ENCODE measurements at places on chromosomes 13 and 19.

DNA sequence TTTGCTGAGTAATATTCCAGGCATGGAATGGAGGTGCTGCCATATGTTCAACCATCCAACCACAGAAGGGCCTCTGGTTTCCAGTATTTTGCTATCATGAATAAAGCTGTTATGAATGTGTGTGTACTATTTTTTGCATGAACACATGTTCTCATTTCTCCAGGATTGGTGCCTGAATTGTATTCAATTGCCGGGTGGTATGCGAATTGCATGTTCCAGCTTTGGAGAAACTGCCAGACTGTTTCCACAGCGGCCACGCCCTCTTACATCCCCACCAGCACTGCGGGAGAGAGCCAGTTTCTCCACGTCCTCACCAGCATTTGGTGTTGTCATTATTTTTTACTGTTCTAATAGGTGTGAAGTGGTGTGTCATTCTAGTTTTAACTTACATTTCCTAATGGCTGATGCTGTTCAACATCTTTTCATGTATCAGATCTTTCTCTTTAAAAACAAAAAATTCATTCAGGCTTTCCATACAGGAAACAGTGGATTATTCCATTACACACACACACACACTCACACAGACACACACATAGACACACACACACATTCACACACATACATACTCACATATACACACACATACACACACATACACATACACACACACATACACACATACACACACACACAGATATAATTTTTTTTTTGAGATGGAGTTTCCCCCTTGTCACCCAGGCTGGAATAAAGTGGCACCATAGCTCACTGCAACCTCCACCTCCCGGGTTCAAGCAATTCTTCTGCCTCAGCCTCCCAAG is 154.1 kb downstream of the PTPRS start:
- DNase-seq, result no peak

DNA sequence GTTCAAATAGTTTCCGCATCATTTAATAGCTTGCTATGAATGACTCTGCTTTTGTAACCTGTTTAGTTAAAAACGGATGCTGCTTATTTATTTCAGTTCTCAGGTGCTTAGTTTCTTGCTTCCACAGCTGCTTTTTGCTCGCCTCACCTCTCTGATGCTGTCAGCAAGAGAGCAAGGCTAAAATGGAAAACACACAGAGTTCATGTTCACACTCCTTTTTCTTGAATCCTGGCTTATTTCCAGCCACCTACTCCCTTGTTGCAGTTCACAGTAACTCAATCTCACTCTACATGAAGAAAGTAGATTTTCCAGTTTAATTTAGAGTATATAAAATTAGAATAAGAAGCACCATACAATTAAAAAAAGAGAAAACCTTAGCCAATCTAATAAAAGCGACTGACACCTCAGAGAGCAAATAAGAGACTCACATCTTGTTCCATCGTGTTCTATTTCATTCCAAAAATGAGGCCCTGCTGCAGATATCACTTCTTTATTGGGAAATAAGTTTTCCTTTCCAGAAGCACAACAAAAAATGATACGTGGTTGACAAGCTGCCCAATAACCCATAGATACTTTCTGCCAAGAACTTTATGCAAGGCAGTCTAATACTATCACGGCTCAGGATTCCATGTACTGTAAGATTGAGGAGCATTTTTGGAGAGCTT is 326.1 kb upstream of the SLITRK1 start:
- no peak for DNase-seq

DNA sequence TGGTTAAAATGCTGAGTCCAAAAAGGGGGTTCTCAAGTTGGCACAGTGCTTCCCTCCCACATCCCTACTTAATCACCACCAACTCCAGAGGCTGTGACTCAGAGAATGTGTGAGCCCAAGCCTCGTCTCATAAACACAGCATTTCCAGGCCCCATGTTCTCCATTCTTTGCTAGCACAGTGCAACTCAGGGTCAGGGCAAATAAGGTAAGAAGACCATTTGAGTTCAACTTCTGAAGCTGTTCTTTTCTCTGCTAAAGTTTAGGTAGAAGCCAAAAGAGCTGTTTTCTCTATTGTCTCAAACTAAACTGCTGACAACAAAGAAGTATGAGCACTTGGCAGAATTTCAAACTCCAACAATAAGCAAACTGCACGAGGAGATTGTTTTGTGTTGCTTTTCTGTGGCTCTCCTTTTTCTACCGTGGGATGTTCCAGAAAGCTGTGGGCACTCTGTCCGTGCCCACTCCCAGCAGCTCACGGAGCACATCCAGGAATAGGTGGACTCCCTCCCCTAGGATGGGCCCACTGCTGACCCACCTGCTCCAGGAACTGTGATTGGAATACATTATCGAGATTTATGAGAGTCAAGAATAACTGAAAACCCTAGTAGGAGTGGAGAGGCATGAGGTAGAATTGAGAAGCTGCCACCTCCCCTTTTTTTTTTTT is 494.3 kb downstream of the COG6 start:
- no peak for DNase-seq

- no peak for DNase-seq
Observed at GRCh38 chr13:43240278-43240677, 216.9 kb downstream of the DNAJC15 start.

GRCh38 chr13:111034811-111035210 is 80.3 kb upstream of the ARHGEF7 start:
- DNase-seq, result no peak

GRCh38 chr13:62653371-62653770 is 1237.7 kb upstream of the PCDH20 start:
- no peak for DNase-seq

DNA sequence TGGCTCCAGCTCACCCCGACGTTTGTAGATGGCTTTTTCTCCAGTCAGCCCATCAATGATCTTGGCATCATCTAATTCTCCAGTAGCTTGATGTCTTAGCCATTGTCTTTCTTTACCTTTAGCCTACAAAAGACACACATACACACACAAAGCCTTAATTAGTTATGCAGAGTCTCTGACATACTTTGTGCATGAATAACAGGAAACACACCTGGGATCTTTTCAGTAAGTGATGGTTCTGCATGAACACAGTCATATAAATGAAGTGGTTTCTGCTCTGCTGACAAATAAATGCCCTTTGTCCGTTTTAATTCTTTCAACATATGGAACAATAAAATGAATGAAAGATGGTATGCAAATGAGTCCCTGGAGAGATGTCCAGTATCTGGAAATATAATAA is 133.3 kb downstream of the RGCC start:
- no peak for DNase-seq

DNA sequence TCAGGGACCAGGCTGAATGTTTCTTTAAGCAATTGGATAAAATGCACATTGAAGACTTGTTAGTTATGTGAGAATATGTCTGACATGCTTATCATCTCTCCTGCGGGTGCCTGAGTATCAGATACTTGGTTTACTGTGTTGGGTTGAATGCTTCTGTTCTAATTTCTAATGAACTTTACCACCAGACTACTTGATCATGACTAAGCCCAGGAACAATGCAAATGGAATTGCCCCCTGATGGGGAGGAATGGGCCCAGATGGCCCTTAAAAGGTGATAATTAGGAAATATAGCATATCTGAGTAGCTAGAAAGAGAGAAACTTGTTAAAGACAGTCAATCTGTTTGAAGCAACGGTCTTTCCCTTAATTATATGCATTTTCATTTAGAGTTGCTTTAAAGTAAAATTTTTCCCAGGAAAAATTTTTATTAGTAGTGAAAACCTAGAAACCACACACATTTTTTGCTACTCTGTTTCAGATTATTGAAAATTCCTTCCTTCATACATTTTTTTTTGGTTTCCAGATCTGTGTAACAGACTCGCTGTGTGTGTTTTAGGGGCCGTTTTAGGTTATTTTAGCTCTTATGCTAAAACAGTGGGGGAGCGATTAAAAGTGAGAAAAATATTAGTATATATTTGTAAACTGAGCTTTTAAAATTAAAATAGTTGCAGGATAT is 186.6 kb downstream of the TM9SF2 start:
- no peak for DNase-seq

- DNase-seq, result no peak
Observed at GRCh38 chr13:75461314-75461713, 20.7 kb downstream of the TBC1D4 start.

- peak; percentile 43 for DNase-seq
Observed at GRCh38 chr19:1302533-1303239, 17.0 kb downstream of the EFNA2 start.

DNA sequence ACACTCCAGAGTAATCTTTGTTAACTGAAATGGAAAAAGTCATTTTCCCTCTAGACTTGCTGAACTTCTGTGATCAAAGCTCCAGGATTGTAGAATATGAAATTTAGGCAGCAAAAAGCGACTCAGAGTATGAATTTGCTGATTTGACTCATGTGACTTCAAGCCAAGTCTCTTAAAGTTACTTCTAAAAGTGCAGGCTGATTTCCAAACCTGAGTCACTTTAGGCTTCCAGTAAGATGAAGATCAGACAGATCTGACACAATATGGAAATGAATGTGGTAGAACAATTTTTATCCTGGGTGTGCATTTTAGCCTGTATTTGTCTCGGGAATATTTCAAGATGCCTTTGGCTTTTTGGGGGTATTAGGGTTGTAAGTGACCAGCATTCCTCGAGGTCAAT is 151.0 kb upstream of the TMTC4 start:
- DNase-seq, result no peak

- DNase-seq, result no peak
Observed at GRCh38 chr19:15935167-15935702, 906 bp upstream of the CYP4F11 start.

- DNase-seq, result no peak
Observed at GRCh38 chr13:25037057-25037813, 58.7 kb upstream of the PABPC3 start.

DNA sequence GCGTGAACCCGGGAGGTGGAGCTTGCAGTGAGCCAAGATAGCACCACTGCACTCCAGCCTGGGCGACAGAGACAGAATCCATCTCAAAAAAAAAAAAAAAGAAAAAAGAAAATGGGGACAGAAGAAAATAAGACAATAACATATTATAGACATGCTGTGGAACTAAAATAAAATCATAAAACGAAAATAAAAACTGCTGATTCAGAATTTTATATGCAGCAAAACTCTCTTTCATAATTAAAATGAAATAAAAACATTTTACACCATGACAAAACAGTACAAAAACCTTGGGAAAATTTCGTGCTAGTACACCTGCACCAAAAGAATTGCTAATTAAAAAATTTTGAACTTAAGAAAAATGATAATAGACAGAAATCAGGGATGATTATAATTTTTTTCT is 2245.1 kb downstream of the PCDH9 start:
- no peak for DNase-seq

DNA sequence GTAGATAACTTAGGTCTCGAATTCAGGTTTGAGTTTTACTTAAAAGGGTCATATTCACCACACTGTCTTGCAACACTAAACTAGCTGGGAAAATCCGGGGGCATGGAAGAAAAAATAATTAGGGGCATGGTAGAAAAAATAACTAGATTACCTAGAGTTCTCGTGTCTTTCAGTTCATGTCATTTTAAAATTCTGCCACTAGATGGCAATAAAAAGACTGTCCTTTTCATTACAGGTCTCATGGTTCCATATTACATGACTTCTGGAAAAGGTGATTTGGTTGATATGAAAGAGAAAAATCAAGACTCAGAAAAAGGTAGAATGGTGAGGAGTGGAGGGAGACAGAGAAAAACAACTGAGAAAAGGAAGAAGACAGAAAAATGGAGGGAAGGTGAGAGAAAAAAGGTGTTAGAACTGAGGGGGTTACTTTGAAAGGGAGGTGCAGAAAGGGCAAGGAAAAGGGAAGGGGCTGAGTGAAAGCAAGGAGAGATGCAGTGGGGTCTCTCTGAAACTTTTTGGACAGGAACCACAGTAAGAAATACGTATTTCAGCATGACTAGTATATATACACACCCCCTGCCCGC is 299.0 kb downstream of the KLF12 start:
- DNase-seq, result no peak

DNA sequence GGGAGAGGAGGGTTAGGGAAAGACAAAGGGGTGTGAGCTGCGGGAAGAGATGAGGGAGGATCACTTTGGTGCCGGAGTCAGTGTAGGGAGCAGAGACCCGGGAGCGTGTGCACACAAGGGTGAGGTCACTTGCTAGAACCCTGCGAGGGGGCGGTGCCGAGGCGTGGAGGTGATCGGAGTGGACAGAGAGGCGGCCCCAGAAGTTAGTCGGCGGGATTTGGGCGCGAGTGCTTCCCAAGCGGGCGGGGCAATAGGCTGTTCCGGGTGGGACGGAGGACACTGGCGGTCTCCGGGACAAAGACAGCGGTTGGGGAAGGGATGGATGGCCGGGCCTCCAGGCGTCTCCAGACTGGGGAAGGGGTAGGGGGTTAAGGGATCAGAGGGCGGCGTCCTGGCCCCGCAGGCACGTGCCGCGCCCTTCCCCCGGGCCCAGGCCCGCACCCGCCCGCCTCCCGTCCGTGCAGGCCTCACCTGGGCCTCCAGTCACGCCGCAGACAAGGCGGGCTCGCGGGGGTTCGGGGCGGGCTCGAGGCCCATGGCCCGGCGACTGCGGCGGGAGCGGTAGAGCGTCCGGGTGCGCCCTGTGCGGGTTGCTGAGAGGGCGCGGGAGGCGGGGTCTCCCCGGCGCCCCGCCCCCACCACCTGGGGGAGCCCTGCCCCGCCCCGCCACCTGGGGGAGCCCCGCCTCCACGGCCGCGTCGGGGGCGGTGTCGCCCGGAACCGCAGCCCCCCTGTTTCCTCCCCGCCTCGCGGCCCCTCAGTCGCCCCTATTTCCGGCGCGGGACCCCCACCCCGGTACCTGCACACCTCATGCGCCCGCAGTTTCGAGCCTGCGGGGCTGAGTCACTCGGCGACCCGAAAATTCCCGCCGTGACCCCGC is at the start of gene LPAR2:
Gene LPAR2, minus strand, starts transcription at position 600 of the 880 bp plus-strand sequence. CDS start 945 bp downstream, outside the sequence.
- DNase-seq, result no peak

GRCh38 chr13:33743438-33744368 is 74.2 kb upstream of the RFC3 start:
- DNase-seq, result no peak

DNA sequence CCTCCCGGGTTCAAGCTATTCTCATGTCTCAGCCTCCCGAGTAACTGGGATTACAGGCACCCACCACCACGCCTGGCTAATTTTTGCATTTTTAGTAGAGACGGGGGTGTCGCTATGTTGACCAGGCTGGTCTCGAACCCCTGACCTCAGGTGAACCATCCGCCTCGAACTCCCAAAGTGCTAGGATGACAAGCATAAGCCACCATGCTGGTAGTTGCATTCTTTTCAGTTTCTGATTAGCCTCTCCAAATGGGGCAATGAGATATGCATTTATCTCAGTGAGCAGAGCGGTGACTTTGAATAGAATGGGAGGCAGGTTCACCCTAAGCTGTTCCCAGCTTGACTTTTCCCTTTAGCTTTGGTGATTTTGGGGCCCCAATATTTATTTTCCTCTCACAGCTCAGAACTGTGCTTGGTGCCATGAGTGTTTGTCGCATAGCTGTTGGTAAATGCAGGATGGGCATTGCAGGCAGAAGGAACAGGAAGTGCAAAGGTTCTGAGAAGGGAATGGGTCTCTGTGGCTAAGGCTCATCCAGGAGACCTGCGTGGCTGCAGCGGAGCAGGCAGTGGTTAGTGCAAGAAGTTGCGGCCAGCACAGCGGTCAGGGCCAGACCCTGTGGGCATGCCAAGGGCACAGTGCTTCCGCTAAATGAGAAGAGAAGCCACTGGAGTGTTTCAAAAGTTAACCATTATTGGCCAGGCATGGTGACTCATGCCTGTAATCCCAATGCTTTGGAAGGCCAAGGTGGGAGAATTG is 20.7 kb downstream of the LYPD3 start:
- no peak for DNase-seq
